ENCODE measurements at places on chromosomes 5 and 9. TPM values are rescaled to one million over a fixed set of nuclear protein-coding genes. Genes with fewer than 3 reads are reported as not detected.

- no peak for DNase-seq
Measured at GRCh38 chr5:26192486-26192885, 845.9 kb downstream of the CDH9 start.

DNA sequence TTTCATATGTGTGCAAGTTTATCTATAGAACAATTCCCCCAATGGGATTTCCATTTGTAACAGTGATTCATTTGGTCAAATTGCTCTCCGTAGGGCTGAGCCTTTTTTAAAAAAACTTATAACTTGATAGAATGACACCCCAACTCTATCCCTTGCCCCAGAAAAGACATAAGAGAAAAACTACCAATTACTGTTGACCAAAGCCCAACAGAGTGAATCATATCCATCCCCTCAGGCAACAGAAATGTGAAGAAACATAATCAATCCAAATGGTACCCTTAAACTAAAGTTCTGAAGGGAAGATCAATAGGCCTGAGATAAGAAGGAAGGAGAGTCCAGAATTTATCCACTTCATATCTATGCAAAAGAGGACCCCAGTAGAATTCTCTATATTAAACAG lies 17.8 kb downstream of the TICAM2 start:
- DNase-seq, result no peak

DNA sequence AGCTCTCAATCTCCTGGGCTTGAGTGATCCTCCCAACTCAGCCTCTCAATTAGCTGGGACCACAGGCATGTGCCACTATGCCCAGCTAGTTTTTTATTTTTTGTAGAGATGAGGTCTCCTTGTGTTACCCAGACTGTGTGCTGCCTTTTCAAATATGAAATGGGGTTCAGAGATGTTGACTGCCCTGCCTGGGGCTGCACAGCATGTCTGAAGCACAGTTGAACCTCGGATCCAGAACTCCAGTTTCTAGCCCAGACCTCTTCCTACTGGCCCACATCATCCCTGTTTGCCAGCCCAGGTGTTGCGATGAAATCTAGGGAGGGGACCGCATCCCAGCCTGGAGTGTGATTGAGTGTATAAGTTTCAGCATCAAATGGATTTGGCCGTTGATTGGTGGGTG lies 69.4 kb downstream of the HMCN2 start:
- DNase-seq, result no peak

Gene PCDHGA4
- total RNA-seq, result 4.3 TPM

All from mammary epithelial cell (primary cell).